ENCODE measurements at places on chromosomes 5 and 9.

DNA sequence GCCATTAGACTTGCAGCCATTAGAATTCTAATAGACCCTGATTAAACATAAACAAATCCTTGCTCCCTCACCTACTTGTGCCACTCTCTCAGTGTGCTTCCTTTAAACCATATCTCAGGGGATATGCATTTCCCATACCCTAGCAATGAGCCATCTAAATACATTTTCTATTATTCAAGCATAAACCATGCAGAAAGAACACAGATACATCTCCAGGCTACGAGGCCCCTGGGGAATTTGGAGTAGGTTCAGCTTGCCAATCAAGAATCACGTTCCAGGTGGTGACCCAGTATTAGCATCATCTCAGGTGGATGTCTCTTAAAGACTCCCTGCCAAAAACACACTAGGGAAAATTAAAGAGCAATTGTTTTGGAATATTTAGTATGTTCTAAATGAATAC, 93.0 kb upstream of the CCL21 start:
- no peak overlapping the region for H3K27ac ChIP-seq
- H3K36me3 ChIP-seq = no peaks in the 10 kb centered on the region
- no peaks in the 10 kb centered on the region for H3K4me1 ChIP-seq
- no peaks in the 10 kb centered on the region for H3K27me3 ChIP-seq

GRCh38 chr5:136145030-136145429, 12.4 kb downstream of the SMAD5 start:
- H3K27ac ChIP-seq = no peak overlapping the region
- DNase-seq = no peak
- H3K27me3 ChIP-seq = no peaks in the 10 kb centered on the region
- H3K4me3 ChIP-seq = no peak overlapping the region
- H3K36me3 ChIP-seq = peaks cover 12% of the 10 kb centered on the region

DNA sequence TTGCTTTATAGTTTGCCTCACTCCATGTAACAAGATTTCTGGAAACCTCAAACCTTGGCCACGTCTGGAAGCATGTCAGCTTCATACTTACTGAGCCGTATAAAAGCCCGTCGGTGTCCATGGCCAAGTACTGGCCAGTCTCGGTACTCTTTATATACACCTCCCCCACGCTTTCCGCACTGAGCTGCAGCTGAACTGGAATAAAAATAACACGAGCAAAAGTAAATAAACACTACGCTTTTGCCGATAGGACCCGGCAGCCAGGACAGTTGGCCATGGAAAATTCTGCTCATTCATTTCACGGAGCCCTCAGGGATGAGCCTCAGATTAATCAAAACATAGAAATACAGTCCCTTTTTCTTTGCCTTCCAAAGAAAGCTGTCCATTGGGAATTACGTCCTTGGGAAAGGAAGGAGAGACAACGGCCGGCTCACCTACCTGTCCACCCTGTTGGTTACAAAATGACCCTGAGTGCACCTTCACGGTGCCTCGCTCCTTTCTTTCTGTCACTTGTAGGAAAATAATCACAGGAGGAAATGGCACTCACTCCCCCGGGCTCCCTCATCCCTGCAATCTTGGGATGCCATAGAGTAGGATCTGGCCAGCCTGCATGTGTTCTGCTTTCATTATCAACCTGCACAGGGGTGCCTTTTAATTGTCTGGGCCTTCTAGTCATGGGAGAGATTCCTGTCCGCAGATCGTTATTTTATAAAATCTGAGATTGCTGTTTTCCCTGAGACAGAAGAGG, 85.1 kb downstream of the FGF1 start:
- no peak for DNase-seq
- H3K36me3 ChIP-seq = no peaks in the 10 kb centered on the region
- H3K27ac ChIP-seq = no peak overlapping the region
- H3K27me3 ChIP-seq = no peaks in the 10 kb centered on the region

- no peaks in the 10 kb centered on the region for H3K27me3 ChIP-seq
- no peak overlapping the region for H3K27ac ChIP-seq
- peaks cover 7% of the 10 kb centered on the region for H3K4me1 ChIP-seq
- H3K36me3 ChIP-seq = no peaks in the 10 kb centered on the region
Observed at GRCh38 chr9:114718801-114719221, 36.8 kb upstream of the TEX48 start.

DNA sequence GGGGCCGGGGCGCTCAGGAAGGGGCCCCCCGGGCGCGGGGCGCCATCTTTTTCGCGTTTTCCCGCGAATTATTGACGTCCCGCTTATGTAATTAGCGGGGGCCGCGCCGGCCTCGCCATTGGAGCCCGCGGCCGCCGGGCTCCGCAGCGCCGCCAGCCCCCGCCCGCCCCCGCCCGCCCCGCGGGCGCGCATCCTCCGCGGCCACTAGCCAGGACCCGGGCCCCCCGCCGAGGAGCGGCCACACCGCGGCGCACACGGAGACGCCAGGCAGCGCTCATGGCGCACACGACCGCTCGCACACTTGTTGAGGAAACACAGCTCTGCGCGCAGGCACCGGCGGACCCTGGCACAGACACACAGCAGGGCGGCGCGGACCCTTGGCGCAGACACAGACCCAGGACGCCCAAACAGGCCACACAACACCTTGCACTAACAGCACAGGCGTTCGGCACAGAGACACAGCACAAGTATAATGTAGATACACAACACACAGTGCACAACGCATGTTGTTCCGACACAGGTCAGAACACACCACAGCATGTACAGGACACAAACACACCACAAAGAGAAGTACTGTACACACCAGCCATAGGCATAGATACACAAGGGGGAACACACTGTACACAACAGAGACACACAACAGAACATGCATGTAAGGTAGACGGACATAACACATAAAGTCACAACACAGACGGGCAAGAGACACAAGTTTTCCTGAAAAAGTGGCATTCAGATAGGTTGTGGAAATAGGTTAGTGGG, 467 bp upstream of the PHF19 start:
- peaks cover 11% of the 10 kb centered on the region for H3K36me3 ChIP-seq
- DNase-seq = peak; percentile 40
- no peak overlapping the region for H3K27ac ChIP-seq
- peaks cover 2% of the 10 kb centered on the region for H3K27me3 ChIP-seq
- peaks cover 11% of the 10 kb centered on the region for H3K4me1 ChIP-seq

DNA sequence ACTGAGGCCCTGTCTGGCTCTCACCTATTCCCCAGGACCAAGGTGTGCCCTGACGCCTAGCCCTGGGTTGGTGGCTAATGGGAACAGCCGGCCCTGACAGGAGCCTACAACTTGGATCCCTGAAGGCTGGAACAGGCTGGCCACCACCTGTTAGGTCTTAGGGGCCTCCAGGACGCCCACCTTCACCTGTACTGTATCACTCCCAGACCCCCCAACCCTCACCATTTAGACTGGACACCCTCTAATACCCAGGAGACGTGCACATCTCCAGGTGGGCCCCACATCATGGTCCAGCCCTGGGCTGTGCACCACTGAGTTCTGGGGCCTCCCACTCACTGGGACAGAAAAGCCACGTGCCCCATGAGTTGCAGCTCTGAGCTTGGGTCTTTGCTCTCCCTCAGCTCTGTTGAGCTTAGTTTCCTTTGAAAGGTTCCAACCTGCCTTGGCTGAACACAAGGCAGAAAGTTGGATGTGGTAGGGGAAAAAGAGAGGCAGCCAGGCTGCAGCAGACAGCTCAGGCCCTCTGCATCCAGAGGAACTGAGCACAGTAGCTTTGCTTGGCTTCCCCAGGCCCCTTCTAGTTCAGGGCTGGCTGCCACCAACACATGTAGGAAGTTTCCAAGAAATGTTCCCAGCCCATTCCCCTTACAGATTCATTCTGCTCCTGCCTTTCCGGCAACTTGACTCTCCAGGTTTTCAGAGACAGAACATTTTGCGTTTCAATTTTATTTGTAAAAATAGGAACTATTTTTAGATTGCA, 116.8 kb upstream of the TBC1D2 start:
- H3K36me3 ChIP-seq = no peaks in the 10 kb centered on the region
- no peak overlapping the region for H3K27ac ChIP-seq
- no peak for DNase-seq
- no peak overlapping the region for H3K4me3 ChIP-seq

GRCh38 chr5:74311961-74312360, 328.6 kb downstream of the ENC1 start:
- H3K27me3 ChIP-seq = no peaks in the 10 kb centered on the region
- H3K4me1 ChIP-seq = peaks cover 10% of the 10 kb centered on the region
- no peak for DNase-seq
- no peaks in the 10 kb centered on the region for H3K36me3 ChIP-seq
- no peak overlapping the region for H3K4me3 ChIP-seq

GRCh38 chr5:31987985-31988710, 186.0 kb downstream of the GOLPH3 start:
- H3K4me3 ChIP-seq = no peak overlapping the region
- H3K27me3 ChIP-seq = no peaks in the 10 kb centered on the region
- no peaks in the 10 kb centered on the region for H3K36me3 ChIP-seq
- peaks cover 1% of the 10 kb centered on the region for H3K4me1 ChIP-seq

DNA sequence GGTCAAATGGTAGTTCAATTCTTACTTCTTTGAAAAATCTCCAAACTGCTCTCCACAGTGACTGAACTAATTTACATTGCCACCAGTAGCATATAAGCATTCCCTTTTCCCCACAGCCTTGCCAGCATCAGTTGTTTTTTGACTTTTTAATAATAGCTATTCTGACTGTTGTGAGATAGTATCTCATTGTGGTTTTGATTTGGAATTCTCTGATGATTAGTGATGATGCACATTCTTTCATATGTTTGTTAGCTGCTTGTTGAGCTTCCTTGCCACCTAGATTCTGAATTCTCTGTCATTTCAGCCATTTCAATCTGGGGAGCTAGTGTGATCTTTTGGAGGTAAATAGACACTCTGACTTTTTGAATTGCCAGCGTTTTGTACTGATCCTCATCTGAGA, 24.0 kb downstream of the CDK20 start:
- no peak overlapping the region for H3K4me3 ChIP-seq
- DNase-seq = no peak
- H3K36me3 ChIP-seq = no peaks in the 10 kb centered on the region
- no peaks in the 10 kb centered on the region for H3K4me1 ChIP-seq

- H3K4me1 ChIP-seq = peaks cover 3% of the 10 kb centered on the region
- no peaks in the 10 kb centered on the region for H3K36me3 ChIP-seq
- H3K27me3 ChIP-seq = no peaks in the 10 kb centered on the region
- H3K4me3 ChIP-seq = no peak overlapping the region
- DNase-seq = no peak
- no peak overlapping the region for H3K27ac ChIP-seq
Observed at GRCh38 chr9:84711936-84712335, 42.4 kb downstream of the NTRK2 start.

GRCh38 chr9:37951671-37952449, 47.9 kb upstream of the SLC25A51 start:
- no peaks in the 10 kb centered on the region for H3K36me3 ChIP-seq
- peaks cover 5% of the 10 kb centered on the region for H3K4me1 ChIP-seq
- H3K27ac ChIP-seq = no peak overlapping the region
- no peak overlapping the region for H3K4me3 ChIP-seq

DNA sequence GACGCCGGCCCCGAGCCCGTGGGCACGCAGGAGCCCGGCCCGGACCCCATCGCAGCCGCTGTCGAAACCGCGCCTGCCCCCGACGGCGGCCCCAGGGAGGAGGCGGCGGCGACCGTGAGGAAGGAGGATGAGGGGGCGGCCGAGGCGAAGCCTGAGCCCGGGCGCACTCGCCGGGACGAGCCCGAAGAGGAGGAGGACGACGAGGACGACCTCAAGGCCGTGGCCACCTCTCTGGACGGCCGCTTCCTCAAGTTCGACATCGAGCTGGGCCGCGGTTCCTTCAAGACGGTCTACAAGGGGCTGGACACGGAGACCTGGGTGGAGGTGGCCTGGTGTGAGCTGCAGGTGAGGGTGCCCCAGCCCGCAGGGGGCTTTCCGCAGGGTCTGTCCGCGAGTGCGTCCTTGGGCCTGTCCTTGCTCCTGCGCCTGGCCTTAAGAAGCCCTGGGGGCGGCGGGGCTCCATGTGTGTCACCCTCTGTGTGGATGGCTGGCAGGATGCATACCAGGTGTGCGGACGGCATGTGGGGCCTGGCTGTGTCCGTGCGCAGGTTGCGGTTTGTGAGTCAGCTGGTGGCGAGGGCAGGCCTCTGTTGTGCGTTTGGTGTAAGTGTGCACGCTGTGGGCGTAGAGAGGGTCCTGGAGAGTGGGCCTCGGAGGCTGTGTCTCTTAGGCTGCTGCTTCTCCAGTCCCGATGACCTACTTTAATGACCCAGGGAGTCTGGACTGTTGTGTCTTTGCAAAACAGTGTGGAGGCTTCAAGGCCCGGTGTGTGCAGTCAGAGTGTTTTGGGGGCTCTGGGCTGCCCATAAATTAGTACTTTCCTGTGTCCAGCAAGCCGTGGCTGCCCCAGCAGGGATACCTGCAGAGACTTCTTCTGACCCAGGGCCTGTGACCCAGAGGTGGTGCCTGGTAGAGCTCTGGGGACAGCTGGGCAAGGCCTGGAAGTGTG, 1.6 kb downstream of the WNK2 start:
- H3K4me3 ChIP-seq = peak overlapping the region; percentile 91
- peaks cover 72% of the 10 kb centered on the region for H3K27me3 ChIP-seq
- H3K4me1 ChIP-seq = peaks cover 13% of the 10 kb centered on the region
- no peak for DNase-seq

GRCh38 chr9:94918038-94918753, 191.7 kb downstream of the AOPEP start:
- H3K27me3 ChIP-seq = no peaks in the 10 kb centered on the region
- H3K36me3 ChIP-seq = no peaks in the 10 kb centered on the region
- DNase-seq = no peak
- H3K27ac ChIP-seq = no peak overlapping the region
- H3K4me3 ChIP-seq = no peak overlapping the region

GRCh38 chr5:94793113-94793815, 174.8 kb downstream of the SLF1 start:
- H3K36me3 ChIP-seq = no peaks in the 10 kb centered on the region
- no peaks in the 10 kb centered on the region for H3K27me3 ChIP-seq
- no peak for DNase-seq

DNA sequence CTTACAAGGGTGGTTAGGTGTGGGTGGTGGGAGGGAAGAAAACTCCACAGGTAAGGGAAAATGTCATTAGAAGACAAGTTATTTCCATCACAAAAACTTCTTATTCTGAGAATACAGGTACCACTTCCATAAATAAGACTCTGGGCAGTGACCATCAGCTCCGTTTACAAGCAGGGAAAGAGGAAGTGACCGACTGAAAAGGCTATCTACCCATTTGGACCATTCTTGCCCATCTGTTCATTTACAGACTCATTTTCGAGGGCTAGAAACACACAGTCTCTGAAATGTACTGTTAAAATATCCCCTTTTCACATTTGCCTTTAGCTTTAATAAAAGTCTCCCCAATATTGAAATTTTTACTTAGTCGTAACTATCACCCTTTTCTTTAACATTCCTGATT, 79.5 kb downstream of the TTC39B start:
- H3K27me3 ChIP-seq = no peaks in the 10 kb centered on the region
- no peak for DNase-seq
- H3K27ac ChIP-seq = no peak overlapping the region

GRCh38 chr9:134239130-134239903, 75.0 kb upstream of the RNU6ATAC start:
- no peaks in the 10 kb centered on the region for H3K27me3 ChIP-seq
- no peak overlapping the region for H3K27ac ChIP-seq
- H3K36me3 ChIP-seq = no peaks in the 10 kb centered on the region

DNA sequence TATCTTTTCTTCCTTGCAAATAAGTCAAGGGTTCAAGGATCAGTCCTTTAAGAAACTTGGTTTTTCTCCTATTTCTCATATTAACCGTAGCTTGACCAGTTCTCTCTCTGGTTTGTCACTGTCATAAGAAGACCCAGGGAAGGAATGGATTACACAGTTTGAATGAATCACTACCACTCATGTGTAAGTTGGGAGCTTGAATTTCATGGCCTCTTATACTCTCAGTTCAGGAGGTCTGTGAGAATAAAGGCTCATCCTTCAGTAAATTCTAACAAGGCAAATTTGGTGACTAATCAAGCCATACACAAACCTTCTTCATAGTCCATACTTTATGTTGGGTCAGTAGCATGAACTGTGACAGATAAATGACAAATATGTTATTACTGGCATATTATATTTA, 323.1 kb upstream of the ACTBL2 start:
- no peaks in the 10 kb centered on the region for H3K36me3 ChIP-seq
- no peak overlapping the region for H3K4me3 ChIP-seq
- H3K27me3 ChIP-seq = no peaks in the 10 kb centered on the region
- no peak for DNase-seq

Data from neuronal stem cell (in vitro differentiated cells).